Stimulated activated CD8-positive, alpha-beta memory T cell treated with anti-CD3 and anti-CD28 coated beads, Interleukin-7, amount 100 ng/mL, for 1 hour (primary cell): ENCODE measurements at places on chromosomes 11 and 22.

DNA sequence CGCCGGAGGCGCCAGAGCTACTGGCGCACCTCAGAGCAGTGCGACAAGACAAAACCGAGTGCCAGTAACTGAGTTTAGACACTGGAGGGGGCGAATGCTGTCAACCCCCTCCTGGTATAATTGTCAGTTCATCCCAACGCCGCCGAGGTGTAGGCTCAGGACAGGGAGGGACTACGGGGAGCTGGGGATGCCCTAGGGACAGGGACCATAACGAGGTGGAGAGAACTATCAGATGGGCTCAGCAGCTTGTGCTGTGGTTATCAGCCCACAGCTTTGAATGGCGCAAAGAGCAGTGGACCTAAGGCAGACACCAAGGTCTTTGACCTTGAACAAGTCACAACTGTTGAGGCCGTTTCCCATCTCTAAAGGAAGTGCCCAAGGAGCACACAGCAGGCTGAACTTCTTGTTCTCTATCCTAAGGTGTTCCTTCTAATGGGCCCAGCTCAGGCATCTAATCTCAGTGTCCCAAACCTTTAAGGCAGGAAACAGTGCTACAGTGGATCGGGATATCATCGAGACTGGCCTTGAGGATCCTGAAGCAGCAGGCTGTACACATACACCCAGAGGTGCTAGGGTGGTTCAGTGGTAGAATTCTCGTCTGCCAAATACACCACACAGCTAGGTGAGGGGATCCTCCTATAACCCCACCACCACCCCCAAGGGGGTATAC, 958 bp upstream of the TUT1 start:
- no peak for DNase-seq

DNA sequence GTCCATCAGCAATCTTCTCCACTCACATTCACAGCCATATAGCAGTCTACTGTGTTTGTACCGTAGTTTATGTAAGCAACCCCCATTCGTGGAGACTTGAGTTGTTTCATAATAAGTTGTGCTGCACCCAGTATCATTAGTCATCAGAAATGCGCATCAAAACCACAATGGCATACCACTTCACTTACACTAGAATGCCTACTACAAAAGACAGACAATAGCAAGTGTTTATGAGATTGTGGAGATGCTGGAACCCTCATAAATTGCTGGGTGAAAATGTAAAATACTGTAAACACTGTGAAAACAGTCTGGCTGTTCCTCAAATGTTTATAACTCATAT, 133.3 kb downstream of the ATXN10 start:
- no peak for DNase-seq

GRCh38 chr11:75542088-75542438, 16.3 kb upstream of the GDPD5 start:
- no peak for DNase-seq

DNA sequence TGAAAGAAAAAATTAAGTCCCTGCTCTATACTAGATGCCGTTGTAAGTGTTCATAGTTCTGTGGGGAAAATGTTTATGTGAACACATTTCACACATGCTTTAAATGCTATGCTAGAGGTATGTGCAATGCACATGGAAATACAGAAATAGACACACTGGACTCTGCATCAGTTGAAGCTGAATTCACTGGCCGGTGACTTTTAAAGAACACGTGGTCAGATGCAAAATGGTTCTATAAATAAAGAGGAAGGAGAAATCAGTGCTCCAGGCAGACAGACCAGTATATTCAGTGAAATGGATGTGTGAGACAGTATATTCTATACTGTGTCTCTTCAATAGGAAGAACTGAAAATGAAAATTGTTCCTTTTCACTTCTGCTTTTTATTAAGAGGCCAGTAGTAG, 29.9 kb downstream of the TRPC6 start:
- no peak for DNase-seq

DNA sequence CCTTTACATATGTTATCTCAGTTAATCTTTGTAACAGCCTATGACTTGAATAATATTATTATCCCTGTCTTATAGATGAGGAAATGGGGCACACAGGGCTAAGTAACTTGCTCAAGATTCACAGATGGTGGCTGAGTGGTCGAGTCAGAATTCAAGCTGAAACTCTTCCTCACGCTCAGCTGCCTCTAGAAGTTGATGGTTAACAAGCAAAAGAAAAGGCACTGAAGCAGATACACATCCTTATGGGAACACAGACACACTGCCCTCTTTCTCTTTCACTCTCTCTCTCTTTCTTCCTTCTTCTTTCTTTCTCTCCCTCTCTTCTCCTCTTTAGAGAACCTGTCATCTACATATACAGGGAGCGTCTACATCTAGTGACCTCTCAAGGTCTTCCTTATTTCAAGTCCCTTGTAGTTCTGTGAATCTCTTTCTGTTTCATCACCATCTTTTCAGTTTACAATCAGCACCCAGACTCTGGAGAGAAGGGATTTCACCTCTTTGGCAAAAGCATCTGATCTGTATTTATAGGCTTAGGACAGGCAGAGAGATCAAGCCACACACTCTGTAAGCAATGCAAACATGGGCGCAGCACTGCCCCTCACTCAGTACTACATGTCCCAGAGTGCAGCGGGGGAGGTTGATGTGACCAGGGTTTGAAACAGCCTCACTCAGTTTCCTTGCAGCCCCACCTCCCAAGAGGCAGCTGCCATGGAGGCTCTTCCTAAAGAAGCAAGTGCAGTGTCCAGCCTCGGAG, 75.7 kb downstream of the GRAMD1B start:
- no peak for DNase-seq

- DNase-seq, result no peak
Measured at GRCh38 chr11:71566081-71566620, 788 bp downstream of the KRTAP5-10 start.

DNA sequence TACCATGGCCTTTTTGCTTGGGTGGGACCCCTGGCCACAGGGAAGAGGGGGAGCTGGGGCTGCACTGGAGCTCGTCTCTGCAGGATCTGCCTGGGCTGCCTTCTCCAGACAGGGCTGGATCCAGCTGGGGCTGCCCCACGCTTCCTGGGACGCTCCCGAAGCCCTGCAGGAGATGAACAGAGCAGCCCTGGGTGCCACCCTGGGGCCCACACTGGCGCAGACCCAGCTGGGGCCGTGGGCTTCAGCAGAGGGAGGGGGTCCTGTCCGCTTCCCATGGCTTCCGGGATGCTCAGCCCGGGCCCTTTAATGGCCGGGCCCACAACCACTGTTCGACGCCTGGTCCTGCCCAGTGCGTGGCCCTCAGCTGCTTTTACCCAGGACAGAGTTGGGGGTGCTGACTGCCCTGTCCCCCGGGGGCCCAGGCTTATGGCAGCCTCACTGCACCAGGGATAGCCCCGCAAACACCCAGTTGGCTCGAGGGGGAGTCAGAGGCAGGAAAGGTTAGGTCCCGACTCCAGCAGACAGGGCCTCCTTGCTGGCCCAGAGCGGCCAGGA, 12.0 kb downstream of the TSPO start:
- no peak for DNase-seq

DNA sequence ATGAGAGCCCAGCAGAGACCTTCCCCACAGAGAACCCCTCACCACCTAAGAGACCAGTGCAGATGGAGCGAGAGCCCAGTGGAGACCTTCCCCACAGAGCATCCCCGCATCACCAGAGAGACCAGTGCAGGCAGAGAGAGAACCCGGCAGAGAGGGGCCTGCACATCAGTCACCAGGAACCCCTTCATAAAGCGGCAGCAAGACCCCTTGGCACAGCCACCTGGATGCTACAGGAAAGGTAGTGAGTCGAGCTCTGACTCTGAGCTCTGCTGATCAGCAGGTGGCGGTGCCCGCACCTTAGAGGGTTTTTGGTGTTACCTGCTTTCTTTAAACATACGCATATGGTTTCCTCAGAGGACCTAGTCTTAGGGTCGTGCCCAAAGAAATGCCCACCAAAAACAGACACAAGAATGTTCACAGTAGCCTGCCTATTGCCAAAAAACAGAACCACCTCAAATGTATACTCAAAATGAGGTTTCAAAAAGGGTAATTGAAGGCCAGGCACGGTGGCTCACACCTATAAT, 678.7 kb downstream of the BRD1 start:
- no peak for DNase-seq

GRCh38 chr11:27013781-27014361, 20.0 kb downstream of the FIBIN start:
- DNase-seq, result no peak
